Stimulated activated CD8-positive, alpha-beta memory T cell treated with anti-CD3 and anti-CD28 coated beads, Interleukin-7, amount 100 ng/mL, for 24 hours (primary cell): ENCODE measurements at places on chromosomes 11 and 22.

GRCh38 chr11:61007956-61008896, 36.7 kb downstream of the CD6 start:
- no peak for DNase-seq

DNA sequence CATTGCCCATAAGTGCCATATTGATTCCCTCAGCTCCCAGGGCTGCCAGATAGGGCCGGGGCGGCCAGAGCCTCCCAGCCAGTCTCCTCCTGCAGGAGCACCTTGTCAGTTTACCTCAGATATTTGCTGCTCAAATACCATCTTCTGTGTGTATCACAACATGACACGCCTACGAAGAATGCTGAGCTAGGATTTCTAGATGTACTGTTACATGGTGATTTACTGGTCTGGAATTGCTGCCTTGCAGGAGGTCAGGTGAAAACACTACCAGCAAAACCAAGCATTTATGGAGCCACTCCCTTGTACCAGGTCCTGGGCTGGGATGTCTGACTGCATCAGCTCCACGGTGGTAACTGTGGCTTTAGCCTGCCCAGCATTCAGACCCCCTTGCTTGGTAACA, 11.8 kb downstream of the MICAL3 start:
- no peak for DNase-seq

- no peak for DNase-seq
Observed at GRCh38 chr22:26587991-26588613, 1.8 kb downstream of the TPST2 start.

- no peak for DNase-seq
Observed at GRCh38 chr22:29715240-29715639, 4.6 kb upstream of the CABP7 start.

DNA sequence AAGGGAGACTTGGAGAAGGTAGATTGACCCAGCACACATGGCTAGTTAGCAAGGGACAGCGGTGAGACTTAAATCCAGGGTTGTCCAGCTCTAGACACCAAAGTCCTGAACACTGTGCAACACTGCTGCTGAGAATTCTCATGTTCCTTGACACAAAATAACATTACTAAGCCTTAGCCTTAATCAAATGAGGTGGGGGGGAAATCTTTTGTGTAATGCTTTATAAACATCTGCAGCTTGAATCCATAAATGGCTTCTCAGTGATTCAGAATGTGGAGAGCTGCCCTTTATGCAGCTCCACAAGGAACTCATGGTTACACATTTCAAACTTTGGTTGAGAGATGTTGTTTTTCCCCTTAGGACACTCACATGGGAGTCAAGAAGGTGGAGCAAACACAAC, 80.0 kb downstream of the CD44 start:
- DNase-seq: no peak

DNA sequence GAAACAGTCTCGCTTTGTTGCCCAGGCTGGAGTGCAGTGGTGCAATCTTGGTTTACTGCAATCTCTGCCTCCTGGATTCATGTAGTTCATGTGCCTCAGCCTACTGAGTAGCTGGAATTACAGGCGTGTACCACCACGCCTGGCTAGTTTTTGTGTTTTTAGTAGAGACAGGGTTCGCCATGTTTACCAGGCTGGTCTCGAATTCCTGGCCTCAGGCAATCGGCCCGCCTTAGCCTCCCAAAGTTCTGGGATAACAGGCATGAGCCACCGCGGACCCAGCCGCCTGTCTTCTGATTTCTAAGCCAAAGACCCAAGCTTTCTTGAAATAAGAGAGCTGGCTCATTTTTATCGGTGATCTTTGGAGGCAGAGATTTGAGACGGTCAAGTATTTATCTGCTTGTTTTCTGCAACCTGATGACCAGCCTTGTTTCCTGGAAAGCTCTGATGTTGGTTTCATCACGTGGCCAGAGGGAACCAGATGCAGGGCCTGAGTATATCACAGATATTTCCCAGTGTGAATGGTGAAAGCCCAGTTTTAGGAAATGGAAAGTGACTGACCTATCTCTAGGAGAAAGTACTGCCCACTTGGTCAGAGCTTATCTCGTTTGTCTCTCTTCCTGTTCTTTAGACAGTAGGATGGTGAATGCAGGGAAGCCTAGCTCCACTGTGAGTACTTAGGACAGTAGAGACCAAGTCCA, 5.7 kb upstream of the SIDT2 start:
- no peak for DNase-seq

GRCh38 chr11:80838153-80838552, 1397.3 kb upstream of the TENM4 start:
- no peak for DNase-seq

GRCh38 chr11:11813288-11813962, 28.3 kb upstream of the USP47 start:
- no peak for DNase-seq

GRCh38 chr22:23471698-23472097, 108.4 kb downstream of the IGLL1 start:
- no peak for DNase-seq

GRCh38 chr11:126105022-126105747, 42.5 kb upstream of the CDON start:
- DNase-seq: no peak

DNA sequence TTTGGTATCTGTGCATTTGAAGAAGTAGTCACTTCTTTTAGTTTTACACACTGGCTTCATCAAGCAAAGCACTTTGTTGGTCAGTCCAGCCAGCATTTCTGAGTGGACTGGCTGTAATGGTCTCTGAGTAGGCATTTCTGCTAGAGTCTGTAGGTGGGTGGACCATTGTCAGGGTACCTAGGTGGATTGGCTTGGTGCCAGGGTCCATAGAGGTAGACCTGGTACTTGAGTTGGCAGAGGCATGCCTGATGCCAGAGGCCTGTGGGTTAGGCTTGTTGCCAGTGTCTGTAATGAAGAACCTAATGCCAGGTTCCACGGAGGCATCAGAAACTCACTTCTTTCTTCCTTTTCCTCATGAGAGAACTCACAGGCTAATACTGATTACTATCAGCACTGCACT, 157.9 kb upstream of the C11orf87 start:
- DNase-seq: no peak

DNA sequence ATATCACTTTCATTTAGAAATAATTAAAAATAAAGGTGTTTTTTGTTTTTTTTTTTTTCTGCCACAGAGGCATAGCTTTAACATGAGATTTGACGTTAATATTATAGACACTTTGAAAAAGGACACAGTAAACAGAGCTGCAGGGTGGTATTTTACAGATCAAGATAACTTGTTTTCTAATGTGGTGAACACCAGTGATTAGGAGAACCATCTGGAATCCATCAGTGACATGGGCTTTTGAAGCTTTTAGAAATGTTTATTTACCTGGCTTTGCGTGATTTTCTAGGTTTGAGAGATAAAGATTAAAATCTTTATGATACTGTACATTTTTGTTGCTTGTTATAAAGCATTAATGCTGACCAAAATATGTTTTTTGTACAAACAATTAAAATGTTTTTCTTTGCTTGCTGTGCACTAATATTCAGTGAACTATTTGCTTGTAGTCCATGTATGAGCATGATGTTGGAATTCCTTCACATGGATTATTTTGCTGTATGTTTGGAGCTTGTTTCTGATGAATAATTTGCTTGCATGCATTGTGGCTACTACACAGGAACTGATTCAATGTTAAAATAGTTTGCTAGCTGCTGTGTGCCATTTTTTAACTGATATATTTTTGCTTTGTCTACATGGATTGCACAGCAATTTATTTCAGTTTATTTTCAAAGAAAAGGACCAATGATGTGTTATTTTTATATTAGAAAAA, 352.1 kb upstream of the NARS2 start:
- no peak for DNase-seq

GRCh38 chr11:65291613-65292012, 23.1 kb upstream of the CDC42EP2 start:
- DNase-seq: no peak

DNA sequence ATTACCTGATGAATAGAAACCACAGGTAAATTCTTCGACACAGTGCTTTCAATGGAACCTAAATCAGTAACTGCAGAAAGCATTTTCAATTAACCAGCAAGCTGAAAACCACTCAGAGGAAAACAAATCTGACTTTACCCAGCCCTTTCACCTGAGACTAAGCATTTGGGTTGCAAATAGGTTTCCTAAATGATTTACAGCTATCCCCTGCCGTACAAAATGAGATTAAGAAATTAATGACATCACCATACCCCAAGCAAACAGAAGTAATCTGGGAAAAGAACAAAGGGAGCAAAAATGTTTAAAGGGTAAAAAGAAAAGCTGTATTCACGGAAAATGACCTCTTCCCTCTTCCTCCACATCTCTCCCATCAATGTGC, 584 bp downstream of the NOX4 start:
- DNase-seq: no peak

DNA sequence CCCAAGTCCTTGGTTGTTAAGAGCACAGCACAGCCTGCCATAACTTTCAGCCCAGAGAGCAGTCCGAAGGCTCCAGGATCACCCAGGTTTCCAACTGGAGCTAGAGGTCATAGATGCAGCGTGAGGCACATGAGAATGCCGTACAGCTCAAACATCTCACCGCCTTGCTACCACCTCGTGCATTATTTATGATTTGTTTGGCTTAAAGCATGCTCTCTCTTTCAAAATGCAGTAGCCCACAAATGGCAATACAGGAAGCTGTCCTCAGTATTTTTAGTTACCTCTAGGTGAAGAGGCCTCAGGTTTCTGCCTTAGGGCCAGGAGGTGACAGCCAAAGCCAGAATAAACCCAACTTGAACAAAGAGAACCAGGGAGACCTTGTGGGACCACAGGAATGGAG, 14.4 kb downstream of the SCN3B start:
- DNase-seq: no peak

- no peak for DNase-seq
Observed at GRCh38 chr11:78076733-78077403, 2.8 kb downstream of the NDUFC2 start.

GRCh38 chr11:68748061-68748460, 3.3 kb downstream of the TESMIN start:
- DNase-seq: no peak

DNA sequence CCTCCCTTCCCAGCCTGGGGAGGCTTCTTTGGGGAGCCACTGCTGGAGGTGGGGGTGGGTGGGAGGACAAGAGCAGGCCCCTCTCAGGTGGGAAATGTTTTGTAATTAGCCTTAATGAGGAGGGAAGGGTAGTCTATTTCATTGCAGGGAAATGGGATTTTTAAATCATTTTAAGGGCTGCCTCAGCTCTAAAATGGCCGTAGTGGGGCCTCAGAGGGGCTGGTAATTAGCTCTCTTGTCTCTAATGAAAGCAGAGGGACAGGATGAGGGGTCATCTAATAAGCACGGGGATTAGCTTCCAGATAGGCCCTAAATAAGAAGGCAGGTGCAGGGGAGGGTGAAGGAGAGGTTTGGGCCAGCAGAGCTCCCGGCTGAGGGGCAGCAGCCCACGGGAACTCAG, 46.5 kb downstream of the LMO1 start:
- DNase-seq: no peak

DNA sequence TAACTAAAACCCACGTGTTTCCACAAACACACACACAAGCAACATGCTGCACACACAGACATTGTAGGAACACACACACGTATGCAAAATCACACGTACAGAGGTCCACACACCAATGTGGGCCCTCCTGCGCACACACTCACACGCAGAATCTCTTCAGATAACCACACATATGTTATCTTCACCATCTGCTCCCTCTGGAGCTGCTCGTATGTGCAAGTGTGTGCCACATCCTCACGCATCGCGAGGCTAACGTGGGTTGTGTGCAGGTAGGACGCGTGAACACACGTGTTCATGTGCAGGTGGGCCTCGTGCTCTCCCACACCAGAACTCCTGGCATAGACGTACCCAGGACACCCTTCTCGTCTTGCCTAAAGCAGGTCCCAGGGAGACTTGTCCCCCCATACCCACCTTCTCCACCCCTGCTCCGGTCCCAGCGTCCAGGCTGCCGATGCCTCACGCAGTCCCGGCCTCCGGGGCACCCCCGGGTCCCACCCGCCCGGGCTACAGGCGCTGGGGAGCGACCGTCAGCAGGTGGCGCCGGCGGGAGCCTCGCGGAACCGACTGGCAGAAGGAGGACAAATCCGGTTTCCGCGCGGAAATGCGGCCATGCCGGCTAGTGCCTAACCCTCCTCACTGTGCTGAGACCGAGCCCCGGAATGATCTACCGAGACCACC, 10.3 kb upstream of the IGSF9B start:
- DNase-seq: peak; percentile 59

DNA sequence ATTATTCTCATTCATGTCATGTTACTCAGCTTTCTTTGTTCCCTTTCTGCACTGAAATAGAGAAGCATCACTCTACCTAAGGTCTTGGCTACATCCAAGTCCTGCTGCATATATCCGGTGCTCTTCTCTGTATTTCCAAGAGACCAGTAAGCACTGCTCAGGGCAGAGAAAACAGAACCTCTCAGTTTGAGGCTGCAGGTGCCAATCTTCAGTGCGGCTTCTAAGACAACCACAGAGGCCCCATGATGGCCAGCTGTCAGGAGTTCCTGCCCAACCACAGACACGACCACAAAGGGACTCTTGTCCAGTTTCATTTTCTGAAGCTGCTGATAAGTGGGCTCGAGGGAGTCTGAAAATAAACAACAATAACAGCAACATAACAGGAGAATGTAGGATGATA, 378.4 kb upstream of the PITPNB start:
- DNase-seq: no peak

- no peak for DNase-seq
Observed at GRCh38 chr11:2741377-2742131, 41.8 kb upstream of the KCNQ1OT1 start.

DNA sequence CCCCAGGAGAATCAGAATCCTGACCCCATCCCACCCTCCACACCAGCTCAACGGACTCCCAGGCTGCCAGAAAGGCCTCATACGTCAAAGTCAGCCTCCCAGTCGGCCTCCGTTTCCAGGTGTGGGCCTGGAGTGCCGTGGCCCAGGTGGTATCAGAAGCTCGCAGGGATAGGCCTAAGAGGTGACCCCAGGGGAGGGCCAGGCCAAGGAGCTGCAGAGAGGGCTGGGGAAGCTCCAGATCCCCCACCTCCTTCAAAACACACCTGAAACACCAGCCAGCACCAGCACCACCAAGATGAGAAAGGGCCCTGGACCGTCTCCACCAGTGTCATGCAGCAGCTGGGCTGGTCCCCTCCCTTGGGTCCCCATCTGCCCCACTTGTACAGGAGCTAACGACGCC, 20.3 kb downstream of the ASCL2 start:
- no peak for DNase-seq

- DNase-seq: no peak
Observed at GRCh38 chr22:40951795-40952605, 822 bp downstream of the RBX1 start.

- no peak for DNase-seq
Observed at GRCh38 chr22:44389181-44389580, 76.4 kb upstream of the SHISAL1 start.

GRCh38 chr22:28962042-28962554, 78.7 kb downstream of the ZNRF3 start:
- DNase-seq: no peak
